ENCODE measurements at places on chromosomes 7 and 10.

GRCh38 chr7:78587443-78588044, 789.0 kb downstream of the PHTF2 start:
- DNase-seq, result no peak

- no peak for DNase-seq
Observed at GRCh38 chr10:105837951-105838350, 1196.9 kb downstream of the SORCS3 start.

DNA sequence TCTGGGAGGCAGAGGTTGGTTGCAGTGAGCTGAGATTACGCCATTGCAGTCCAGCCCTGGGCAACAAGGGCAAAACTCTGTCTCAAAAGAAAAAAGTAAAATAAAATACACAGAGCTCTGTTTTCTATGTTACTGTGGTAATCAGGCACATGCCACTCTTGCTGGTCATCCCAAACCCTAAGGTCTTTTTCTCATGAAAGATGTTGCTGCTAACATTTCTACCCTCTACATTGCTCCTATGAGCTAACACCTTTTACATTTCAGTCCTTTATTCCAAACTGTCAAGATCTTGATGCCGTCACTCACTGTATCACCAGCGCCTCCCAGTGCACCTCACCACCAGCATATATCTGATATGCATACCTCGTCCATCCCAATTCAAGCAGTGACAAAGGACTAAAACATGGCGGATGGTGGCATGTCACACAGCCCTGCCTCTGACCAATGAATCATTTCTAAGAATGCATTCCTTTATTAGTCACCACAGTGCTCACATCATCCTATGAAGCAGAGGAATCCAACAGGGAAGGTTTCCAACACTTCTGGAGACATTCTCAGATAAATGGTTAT, 4.3 kb downstream of the DAGLB start:
- no peak for DNase-seq

DNA sequence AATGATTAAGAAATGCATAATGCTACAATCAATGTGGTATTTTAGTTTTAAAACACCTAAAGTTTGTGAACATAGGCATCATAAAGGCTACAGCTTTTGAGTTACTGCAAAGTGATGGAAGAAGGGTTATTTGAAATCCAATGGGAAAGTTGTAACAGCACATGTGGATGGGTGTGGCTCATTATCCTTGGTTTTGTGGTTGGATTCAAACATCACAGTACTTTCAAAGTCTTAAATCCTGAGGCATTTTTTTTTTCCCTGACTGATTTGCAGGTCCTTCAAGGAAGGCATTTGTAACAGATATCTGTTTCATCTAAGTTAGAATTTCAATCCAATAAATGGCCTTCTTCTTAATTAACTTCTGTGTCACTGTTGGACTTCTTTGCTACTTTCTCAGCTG, 9.8 kb upstream of the SHTN1 start:
- DNase-seq, result no peak

- DNase-seq, result no peak
Observed at GRCh38 chr7:87398446-87398845, 53.0 kb downstream of the CROT start.

DNA sequence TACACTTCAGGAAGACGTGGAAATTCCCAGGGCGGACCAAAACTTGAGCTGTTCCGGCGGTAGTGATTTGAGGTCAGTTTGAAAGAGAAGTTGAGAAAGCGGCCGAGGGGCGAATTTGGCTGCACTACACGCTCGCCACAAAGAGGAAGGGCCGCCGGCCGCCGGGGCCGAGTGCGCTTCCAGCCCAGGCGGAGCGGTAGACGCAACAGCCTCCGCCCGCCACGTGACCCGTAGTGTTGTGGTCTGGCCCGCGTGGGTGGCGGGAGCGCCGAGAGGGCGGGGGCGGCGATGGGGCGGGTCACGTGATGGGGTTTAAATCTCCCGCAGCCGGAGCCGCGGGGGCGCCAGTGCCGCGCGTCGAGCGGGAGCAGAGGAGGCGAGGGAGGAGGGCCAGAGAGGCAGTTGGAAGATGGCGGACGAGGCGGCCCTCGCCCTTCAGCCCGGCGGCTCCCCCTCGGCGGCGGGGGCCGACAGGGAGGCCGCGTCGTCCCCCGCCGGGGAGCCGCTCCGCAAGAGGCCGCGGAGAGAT, at the start of gene SIRT1:
SIRT1 (plus strand) TSS at position 344 of the 529 bp plus-strand sequence; CDS start at position 410, 66 bp downstream.
- DNase-seq, result peak; percentile 96

DNA sequence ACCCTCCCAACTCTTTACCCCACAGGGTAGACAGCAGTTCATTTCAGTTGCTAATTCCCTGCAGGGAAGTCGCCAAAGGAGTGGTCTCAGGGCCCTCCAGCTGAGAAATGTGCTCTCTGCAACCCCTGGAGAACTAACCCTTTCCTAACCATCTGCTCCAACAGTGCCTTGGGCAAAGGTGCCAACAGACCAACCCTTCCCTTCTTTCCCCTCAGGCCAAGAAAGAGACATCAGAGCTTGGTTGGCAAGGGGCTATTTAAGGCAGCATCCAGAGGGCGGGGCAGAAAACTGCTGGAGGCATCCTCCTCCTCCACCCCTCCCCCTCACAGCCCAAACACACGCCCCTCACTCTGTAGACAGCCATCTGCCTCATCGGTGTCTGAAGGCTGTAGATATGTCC, 1.7 kb downstream of the SORBS1 start:
- DNase-seq, result no peak

DNA sequence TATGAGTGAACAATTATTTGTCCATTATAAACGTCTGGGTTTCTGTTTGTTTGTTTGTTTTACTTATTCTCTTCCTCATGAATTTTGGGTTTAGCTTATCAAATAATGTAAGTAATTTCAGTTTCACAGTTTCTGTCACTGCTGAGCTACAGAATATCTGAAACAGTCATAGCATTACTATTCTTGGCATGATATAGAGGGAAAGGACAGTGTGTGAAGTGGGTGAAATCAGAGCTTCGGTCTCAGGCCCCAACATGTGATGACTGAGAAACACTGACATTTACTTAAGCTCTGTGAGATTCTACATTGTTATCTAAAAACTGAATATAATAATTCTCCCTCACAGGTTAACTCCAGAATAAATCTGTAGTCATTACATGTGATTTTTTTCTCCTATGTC, 8.8 kb upstream of the OR6V1 start:
- DNase-seq, result no peak

DNA sequence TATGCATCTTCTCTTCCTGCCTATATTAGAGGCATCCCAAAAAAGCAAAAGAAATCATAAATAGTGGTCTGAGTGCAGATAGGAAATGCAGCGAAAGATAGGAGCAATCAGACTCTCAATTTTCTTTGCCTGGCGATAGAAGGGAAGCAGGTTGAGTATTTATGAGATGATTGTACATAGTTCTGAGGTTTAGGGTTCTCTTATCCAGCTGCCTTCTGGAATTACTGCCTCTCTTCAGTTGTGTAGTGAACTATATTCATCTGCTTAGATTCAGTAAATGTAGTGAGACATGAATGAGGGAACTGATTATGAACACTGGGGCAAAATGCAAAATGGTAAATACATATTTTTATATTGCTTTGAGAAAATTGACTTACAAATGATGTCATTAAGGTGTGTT, 93.0 kb upstream of the CYP26C1 start:
- no peak for DNase-seq

GRCh38 chr7:129923709-129924108, 29.1 kb downstream of the UBE2H start:
- no peak for DNase-seq

- peak; percentile 25 for DNase-seq
Observed at GRCh38 chr10:62492012-62492869, 118.1 kb downstream of the ZNF365 start.

Measured in putamen (tissue), 1 donor.